ENCODE measurements at places on chromosomes 7 and 10.
A peak's percentile ranks its signal among the peaks of the same experiment; 100 is the strongest.

- no peak for DNase-seq
Observed at GRCh38 chr10:100041306-100042002, 31.7 kb upstream of the DNMBP start.

- no peak for DNase-seq
Observed at GRCh38 chr10:44724415-44725174, 186.5 kb upstream of the TMEM72 start.

DNA sequence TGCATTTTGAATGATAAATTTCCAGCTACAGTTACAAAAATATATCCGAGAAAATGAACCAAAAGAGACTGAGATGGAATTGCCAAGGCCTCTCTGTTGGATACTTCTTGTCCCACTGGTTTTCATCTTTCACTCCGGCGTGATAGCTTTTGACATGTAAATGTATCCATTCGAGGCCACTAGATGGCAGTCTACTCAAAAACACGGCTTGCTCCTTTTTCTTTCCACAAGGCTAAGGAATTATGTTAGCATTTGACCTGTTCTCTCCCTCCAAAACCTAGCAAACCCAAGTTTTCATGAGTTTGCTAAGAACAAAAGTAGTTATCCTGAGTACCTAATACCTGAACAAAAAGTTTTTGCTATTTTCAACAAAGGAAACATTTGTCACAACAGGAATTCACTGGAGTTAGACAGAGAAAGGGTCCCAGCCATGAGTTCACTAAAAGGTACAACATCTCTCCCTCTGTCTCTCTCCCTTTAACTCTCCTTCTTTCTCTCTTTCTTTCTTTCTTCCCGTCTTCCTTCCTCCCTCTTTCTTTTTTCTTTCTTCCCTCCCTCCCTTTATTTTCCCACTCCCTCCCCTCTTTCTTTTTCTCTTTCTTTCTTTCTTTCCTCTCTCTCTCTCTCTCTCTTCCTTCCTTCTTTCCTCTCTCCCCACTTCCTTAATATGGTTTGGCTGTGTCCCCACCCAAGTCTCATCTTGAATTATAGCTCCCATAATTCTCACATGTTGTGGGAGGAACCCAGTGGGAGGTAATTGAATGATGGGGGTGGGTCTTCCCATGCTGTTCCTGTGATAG, 207.9 kb upstream of the MYO3A start:
- peak; percentile 59 for DNase-seq

DNA sequence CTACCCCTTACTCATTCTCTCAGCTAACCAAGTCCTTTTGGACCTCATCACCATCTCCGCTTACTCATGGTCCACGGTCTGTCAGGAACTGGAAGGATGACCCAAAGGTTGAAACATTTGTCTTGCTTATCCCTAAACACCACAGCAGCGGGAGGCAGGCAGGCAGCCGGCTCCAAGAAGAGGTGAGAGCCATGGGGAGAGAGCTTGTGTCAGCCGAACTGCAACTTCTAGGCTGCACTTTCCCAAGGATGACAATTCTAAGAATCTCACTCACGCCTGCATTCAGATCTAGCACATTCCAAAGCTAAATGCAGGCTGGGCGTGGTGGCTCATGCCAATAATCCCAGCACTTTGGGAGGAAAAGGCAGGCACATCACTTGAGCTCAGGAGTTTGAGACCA, 86.0 kb downstream of the SPDYE5 start:
- no peak for DNase-seq

DNA sequence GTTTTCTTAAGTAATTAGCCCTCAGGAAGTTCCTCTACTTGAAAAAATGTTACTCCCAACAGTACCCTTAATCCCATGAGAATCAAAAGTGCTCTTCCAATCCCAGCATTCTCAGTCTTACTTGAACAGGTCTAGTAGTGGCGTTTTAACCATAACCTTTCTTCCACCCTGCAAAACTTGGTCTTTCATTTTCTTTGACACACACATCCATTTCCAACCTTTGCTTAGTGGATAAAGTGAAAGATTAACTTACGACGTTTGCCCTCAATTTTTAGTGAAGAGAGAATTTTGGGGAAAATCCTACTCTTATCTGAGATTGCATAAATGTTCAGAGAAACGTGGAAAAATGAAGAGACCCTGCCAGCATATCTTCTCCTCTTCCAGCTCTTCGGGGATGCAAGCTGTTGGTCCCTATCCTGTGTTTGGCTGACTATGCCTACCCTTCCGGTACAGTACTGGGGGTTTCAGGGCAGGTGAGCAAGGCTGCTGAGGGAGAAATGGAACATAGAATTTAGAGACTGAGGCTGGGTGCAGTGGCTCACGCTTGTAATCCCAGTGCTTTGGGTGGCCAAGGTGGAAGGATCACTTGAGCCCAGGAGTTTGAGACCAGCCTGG, 18.8 kb downstream of the WBP1L start:
- no peak for DNase-seq

- DNase-seq = no peak
Observed at GRCh38 chr10:42932116-42932515, 144.8 kb upstream of the RET start.

- DNase-seq = no peak
Observed at GRCh38 chr10:29685506-29685905, 50.7 kb upstream of the SVIL start.

DNA sequence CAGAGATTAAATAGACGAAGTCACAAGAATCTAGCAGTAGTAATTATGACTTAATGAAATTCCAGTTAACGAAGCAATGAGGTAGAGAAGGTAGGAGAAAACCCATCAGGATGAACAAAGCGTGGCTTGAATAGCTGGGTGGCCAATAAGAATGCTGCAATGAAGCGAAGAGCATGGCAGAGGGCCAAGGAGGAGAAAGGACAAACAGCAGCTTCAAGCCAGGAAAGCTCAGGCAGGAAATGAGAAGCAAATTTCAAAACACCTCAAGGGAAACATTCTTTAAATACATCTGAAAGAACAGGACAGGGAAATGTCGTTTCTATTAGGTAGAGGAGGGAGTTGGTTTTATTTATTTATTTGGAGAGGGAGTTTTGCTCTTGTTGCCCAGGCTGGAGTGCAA, 122.5 kb downstream of the KIAA1217 start:
- DNase-seq = no peak

- no peak for DNase-seq
Observed at GRCh38 chr10:47396311-47396717, 12.2 kb upstream of the ZNF488 start.

DNA sequence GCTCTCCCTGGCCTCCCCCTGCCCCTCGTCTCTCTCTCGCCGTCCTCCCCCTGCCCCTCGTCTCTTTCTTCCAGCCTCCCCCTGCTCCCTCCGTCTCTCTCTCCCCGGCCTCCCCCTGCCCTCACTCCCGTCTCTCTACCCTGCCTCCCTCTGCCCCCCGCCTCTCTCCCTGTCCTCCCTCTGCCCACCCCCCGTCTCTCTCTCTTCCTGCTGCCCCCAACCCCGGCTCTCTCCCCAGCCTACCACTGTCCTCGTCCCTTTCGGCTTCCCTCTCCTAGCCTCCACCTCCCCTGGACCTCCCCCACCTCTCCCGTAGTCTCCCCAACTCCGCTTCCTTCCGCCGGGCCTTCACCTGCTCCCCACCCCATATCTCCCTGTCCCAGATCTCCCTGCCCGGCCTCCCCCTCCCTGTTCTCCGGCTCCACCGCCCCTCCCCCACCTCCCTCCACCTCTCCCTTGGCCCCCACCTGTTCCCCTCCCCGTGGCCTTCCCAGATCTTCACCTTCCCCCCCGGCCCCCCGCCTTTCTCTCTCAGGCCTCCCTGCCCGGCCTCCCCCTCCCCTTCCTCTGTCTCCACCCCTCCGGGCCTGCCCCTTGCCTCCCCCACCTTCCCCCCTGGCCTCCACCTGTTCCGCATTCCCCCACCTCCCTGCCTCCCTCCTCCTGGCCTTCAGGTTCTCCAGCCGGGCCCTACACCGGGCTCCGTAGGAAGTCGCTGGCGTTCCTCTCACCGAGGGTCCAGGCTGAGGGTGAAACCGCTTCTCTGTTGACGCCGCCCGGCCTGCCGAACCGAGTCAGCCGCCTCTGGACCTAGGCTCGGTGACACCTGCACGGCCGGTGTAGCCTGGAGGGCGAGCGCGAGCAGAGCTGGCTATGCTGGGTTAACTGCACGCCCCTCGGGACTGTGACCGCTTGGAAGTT, 1.2 kb downstream of the GET4 start:
- DNase-seq = peak; percentile 4

Data from NCI-H1105 treated with DMSO at 0.1 percent for 48 hours (cell line).